ENCODE measurements at places on chromosomes 6 and 20.

GRCh38 chr6:53795702-53796450 lies 1.1 kb downstream of the LRRC1 start:
- no peak for DNase-seq

DNA sequence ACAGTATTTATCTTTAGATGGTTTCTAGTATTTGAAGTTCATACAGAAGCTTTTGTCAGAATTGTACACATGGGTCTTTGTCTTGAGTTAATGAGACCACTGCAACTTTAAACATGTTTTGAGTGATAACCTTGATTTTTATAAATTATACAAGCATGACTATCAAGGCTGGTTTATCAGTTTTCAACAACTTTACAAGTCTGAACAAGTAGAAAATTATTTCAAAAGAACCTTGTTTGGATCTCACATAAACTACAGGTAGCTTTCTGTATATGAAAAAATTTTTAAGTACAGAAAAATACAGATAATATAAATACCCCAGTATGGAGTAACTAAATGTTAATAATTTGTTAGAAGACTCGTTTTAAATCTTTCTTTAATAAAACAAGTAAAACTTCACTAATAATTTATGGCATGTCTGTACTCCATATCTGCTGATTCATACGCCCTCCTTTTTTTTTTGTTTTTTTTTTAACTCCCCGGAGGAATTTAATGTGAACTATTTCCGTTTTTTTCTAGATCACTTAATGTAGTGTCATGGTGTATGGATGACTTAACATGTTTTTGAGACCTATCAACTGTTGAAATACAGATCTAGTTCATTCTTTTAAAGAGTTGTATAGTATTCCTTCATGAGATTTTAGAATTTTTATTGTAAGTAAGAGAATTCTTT lies 18.3 kb downstream of the VAPB start:
- no peak for DNase-seq

DNA sequence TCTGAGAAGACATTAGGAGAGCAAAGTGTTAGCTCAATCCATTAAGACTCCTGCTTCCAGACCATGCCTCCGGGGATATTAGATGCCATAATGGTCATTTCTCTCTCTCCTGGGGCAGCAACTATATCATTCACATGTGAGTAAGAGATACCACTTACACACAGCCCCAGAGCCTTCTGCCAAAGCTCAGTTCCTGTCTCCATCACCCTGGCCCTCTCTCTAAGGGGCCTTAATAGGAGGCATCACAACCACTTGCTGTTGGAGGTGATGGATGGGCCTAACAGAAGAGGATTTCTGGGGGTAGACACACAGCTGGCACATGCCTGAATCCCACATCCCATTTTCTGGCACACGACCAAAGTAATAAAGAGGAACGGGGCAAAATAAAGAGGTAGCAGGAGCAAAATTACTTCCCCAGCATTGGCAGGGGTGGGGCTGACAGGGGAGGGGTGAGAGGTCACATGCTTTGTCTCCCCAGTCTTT lies 34.0 kb upstream of the VSTM2L start:
- no peak for DNase-seq

GRCh38 chr6:43328528-43328927 lies 19.9 kb upstream of the CRIP3 start:
- no peak for DNase-seq

GRCh38 chr6:169898788-169899480 lies 147.5 kb downstream of the ERMARD start:
- DNase-seq, result no peak

GRCh38 chr6:106849120-106849519 lies 125.4 kb downstream of the CD24 start:
- DNase-seq, result no peak

- no peak for DNase-seq
Observed at GRCh38 chr20:8248051-8248450, 116.0 kb downstream of the PLCB1 start.

- DNase-seq, result no peak
Observed at GRCh38 chr6:127102859-127103258, 15.6 kb upstream of the RSPO3 start.

GRCh38 chr6:138607478-138608433 lies 108.5 kb upstream of the NHSL1 start:
- DNase-seq, result no peak

DNA sequence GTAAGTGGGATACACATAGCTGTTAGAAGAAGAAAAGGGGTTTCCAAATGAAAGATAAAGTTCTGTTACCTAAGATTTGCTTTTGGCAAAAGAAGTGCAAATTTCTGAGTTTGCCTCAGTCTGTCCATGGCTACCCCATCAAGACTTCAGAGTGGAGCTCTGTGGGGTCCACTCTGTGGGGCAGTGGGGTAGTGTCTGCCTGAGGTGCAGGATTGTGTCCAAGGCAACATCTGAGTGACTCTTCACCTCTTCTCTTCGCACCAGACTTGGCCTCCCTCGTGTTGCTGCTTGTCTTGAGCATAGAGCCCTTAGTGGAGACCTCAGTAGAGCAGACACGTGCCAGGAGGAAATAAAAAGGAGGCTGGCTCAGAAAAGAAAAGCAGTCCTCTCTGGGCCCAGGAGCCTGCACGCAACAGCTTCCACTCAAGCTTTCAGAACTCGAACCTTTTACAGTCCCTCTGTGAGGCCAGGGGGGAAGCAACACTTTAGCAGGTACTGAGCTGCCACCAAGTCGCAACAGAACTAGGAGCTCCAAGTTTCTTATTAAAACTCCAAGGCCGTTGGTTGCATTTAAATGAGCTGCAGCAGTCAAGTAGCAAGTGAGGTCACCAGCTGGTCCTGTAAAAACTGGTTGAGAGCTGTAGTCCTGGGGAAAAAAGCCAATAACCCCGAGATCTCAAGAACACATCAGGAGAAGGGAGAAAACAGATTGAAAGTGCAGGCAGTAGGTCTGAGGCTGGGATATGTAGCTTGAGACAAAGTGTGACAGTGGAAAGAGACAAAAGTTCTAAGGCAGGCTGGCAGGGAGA lies 413.5 kb downstream of the CDC5L start:
- no peak for DNase-seq

DNA sequence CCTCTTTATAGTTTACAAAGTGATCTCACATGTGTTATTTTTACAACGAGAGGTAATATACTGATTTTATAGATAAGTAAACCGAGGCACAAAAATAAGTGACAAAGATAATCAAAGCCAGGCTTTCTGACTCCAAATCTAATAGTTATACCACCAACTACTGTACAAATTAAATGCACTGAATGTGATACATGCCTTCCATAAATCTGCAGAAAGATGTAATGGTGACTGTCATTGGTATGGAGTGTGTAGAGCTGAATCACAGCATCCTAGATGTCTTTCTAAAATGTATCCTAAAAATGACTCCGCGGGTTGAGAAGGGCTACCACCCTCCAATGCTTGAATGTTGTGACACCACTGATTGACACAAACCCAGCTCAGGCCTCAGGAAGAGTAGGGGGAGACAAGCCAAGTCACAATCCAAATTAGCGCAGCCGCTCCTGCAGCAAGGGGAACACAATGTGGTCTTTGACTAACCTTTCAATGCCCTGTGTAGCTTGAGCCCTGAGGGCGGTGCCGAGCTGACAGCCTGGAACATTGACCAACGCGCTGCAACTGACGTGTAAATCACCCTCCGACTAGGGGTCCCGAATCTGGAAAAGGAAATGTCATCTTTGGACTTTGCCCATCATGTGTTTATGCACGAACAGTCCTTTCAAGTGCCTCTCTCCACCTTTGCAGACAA lies 136.8 kb downstream of the OLIG3 start:
- DNase-seq, result no peak

DNA sequence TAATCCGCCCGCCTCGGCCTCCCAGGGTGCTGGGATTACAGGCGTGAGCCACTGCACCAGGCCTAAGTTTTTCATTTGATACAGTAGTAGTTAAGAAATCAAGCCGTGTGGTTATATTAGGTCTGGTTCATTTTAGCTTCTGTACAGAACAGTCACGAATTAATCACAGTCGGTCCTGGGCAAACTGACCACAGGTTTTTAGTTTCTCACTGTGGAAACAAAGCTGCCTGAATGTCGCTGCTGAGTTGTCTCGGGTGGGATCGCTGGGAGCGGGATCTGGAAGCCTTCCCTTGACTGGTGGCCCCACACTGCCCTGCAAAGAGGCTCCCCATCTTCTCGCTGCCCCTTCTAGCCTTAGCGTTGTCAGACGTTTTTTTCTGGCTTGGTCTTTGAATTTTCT lies 18.6 kb downstream of the UCKL1 start:
- DNase-seq, result no peak

DNA sequence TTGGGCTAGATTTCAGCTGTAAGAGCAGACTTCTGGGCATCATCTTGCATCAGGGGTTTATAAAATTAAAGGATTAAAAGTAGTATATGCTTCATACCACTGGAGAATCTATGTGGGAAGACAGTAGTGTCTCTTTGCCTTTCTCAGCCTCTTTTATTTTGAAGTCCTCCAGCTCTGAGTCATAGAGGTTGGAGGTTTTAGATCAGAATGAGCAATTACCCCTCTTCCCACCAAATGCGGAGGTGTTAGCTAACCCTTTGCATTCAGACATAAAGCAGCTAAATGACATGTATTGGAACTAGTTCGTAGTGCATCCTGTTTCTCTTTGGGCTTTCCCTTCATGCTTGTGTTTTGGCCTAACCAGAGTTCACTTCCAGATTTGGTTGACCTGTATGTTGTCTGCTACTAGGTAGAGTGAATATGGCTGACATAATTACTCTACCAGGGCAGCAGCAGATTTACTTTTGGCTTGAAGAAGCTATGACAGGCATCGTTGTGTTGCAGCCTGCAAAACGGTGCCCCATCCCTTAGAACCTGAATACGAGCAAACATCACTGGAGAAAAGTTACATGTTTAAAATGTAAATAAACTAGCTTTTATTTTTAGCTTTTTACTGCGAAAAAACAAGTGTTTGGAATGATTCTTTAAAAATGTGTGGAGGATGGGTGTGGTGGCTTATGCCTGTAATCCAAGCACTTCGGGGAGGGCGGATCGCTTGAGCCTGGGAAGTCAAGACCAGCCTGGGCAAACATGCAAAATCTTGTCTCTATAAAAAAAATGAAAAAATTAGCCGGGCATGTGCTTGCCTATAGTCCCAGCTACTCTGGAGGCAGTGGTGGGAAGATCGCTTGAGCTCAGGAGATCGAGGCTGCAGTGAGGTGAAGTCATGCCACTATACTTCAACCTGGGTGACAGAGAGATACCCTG lies 82.2 kb downstream of the MYO6 start:
- no peak for DNase-seq

All from BJ (cell line).